ENCODE measurements at places on chromosomes 5 and 9.

DNA sequence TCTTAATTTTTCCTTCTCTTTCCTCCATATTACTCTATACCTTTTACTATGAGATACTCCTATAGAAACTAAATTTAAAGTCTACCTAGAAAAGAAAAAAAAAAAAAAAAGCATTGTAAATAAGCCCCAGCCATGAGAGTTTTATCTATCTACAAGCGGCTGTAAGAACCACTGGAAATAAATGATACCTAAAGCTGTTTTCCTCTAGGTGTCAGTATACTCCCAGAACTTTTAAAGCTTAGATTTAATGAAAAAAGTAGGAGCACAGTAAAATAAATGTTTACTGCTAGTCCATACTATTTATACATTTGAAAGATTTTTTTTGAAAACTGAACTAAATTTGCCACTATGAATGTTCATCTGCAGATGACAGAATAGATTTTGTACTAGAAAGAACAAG, 26.2 kb downstream of the TYRP1 start:
- DNase-seq: no peak

DNA sequence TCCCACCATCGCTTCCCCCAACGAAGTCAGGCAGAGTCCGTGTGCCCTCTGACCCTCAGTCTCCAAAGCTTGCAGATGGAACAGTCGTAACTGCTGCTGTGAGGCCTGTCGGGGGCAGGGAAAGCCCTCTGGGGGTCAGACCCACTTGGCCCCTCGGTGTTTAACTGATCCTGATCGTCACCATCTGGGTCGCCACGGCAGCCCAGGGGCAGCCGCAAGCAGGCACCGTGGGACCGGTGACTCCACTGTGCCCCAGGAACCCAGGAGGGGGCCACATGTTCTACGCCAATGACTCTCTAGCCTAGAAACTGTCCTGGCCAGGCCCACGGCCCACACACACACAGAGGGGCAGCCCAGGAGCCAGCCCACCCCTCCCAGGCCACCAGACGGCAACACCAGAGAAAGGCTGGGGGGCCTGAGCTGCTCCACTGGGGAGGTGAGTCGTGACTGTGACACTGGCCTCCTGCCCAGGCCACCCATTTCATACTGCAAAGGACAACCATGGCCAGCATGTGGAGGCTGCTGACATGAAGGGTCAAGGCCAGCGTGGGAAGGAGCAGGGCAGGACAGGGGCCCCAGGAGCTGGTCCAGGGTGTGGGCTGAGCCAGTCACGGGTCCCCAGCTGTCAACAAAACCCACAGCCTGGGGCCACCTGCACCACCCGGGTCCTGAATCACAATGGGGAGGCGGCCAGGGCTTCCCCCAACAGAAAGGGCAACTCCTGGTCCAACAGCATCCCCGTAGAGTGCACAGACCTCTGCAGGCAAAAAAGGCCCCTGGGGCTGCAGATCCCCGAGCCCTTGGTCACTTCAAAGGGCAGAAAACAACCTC, 20.8 kb downstream of the VAV2 start:
- no peak for DNase-seq

DNA sequence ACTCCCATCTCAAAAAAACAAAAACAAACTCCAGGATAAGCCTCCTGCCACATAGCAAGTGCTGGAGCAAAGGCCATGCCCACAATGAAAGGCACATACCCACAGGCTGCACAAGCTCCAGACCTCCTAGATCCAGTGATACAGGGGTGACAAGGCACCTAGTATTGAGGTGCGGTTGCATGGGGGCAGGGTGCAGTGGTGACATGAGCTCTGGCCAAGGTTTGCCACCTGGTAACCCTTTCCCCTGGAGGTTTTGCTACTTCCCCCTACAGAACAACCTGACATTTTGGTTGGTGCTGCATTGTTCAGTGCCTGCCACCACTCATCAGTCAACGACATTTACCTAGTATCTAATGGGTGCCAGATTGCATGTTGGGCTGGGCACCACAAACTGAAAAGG, 14.5 kb downstream of the CDKN2AIPNL start:
- DNase-seq: no peak

- DNase-seq: no peak
These were observed 445.7 kb upstream of the TRPC7 start for GRCh38 chr5:136811086-136811485.

GRCh38 chr5:142847898-142848790, 78.0 kb downstream of the ARHGAP26 start:
- DNase-seq: no peak

GRCh38 chr5:138953387-138954256, 78.5 kb upstream of the LRRTM2 start:
- peak; percentile 7 for DNase-seq

- DNase-seq: no peak
These were observed 1.4 kb downstream of the EFNA5 start for GRCh38 chr5:107669096-107670031.

- no peak for DNase-seq
These were observed 89.5 kb downstream of the CDH9 start for GRCh38 chr5:26948921-26949320.

GRCh38 chr9:125820100-125820804, 73.1 kb downstream of the PBX3 start:
- no peak for DNase-seq

- DNase-seq: no peak
These were observed 16.5 kb upstream of the NRARP start for GRCh38 chr9:137318602-137319001.

DNA sequence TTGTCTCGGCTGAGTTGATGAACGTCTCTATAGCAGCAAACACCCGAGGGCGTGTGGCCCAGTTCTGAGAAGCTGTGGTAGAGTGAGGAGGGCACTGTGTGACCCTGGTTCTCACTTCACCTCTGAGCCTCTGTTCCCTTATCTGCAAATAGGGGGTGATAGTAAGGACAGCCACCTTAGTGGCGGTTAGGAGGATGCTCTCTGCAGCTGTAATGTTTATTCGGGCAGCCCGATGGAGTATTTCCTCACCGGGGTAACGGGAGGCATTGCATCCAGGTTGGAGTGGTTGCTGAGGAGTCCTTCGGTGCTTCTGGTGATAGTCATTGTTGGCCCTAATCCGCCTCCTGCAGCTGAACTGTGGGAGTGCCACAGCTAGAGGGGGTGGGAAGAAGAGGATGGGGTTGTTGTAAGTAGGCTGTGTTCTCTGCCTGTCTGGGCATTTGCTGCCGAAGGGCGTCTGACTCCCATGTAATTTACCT, 13.9 kb downstream of the PRRC2B start:
- DNase-seq: no peak

GRCh38 chr9:101737705-101738565, 512 bp downstream of the GRIN3A start:
- DNase-seq: no peak

GRCh38 chr5:9558319-9558965, 12.6 kb upstream of the SEMA5A start:
- DNase-seq: no peak

Measured in stimulated activated CD4-positive, alpha-beta T cell treated with anti-CD3 and anti-CD28 coated beads, Interleukin-12 subunit alpha, Interleukin-12 subunit beta, amount 100 ng/mL, for 4 hours (primary cell).